Heart right ventricle (tissue), 16 donors: ENCODE measurements at places on chromosomes 7 and 10. TPM values are rescaled to one million over a fixed set of nuclear protein-coding genes. Genes with fewer than 3 reads are reported as not detected.

RNLS gene
- 18.1 TPM for total RNA-seq

MUC12 gene
- not detected for total RNA-seq

CDC14C gene
- not detected for total RNA-seq

CTAGE8 gene
- not detected for total RNA-seq

PRKG1 gene
- 25.2 TPM for total RNA-seq

CYP3A7 gene
- not detected for total RNA-seq

ZNF467 gene
- 4.7 TPM for total RNA-seq

LLCFC1 gene
- total RNA-seq: not detected

LSM5 gene
- 43.8 TPM for total RNA-seq

NUDT1 gene
- 10.5 TPM for total RNA-seq

ADAM12 gene
- total RNA-seq: 0.38 TPM

ADARB2 gene
- 0.16 TPM for total RNA-seq

SRPK2 gene
- 35.5 TPM for total RNA-seq

TLX1 gene
- total RNA-seq: not detected

RAMP3 gene
- total RNA-seq: 14.9 TPM

XRCC2 gene
- 0.51 TPM for total RNA-seq

EBLN1 gene
- total RNA-seq: not detected

LGI1 gene
- total RNA-seq: 0.38 TPM

TECTB gene
- total RNA-seq: not detected

STN1 gene
- 28.7 TPM for total RNA-seq
